ENCODE measurements at places on chromosomes 6 and 20.
A peak's percentile ranks its signal among the peaks of the same experiment; 100 is the strongest.

- DNase-seq, result no peak
Observed at GRCh38 chr6:69146385-69146784, 511.3 kb downstream of the ADGRB3 start.

- no peak for DNase-seq
Observed at GRCh38 chr20:56439771-56440291, 27.8 kb downstream of the CASS4 start.

- no peak for DNase-seq
Observed at GRCh38 chr6:6612308-6612707, 23.8 kb downstream of the LY86 start.

GRCh38 chr6:49849213-49849907 is 17.0 kb downstream of the CRISP1 start:
- DNase-seq, result no peak

DNA sequence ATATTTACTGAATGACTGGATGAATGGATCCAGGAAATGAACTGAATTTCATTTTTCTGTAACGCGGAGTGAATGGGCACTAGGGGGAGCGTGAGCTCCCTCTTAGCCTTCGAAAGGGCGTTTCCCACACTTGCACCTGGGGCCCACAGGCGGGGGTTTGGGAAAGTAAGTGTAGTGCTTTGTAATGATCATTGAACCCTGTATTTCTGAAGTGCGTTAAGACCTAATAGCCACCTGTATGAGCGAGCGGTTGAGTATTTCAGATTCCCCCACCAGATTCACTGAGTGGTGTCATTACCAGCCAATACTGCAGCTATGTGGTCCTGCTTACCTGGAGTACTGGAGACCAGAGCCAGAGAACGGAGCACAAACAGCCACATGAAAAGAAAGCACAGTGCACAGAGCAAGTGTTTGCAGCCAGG is 10.5 kb downstream of the SYTL3 start:
- no peak for DNase-seq

DNA sequence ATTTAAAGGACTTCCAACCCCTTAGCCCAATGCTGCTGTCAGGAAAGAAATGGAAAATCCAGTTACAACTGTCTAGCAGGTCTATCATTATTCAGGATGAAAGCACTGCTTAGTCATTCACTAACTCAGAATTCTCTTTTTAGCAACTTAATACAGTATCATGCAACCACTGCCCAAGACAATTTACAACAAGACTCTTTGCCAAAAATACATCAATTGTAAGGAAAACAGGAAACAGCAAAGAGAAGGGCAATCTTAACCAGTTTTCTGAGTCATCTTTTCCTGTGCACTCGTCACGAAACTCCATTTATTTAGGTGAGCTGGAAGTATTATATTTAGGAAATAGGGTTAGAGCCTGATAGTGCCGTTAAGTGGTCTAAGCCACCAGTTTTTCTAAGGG is 1197.7 kb upstream of the CITED2 start:
- no peak for DNase-seq

GRCh38 chr20:21623781-21624094 is 81.7 kb upstream of the PAX1 start:
- DNase-seq, result no peak

DNA sequence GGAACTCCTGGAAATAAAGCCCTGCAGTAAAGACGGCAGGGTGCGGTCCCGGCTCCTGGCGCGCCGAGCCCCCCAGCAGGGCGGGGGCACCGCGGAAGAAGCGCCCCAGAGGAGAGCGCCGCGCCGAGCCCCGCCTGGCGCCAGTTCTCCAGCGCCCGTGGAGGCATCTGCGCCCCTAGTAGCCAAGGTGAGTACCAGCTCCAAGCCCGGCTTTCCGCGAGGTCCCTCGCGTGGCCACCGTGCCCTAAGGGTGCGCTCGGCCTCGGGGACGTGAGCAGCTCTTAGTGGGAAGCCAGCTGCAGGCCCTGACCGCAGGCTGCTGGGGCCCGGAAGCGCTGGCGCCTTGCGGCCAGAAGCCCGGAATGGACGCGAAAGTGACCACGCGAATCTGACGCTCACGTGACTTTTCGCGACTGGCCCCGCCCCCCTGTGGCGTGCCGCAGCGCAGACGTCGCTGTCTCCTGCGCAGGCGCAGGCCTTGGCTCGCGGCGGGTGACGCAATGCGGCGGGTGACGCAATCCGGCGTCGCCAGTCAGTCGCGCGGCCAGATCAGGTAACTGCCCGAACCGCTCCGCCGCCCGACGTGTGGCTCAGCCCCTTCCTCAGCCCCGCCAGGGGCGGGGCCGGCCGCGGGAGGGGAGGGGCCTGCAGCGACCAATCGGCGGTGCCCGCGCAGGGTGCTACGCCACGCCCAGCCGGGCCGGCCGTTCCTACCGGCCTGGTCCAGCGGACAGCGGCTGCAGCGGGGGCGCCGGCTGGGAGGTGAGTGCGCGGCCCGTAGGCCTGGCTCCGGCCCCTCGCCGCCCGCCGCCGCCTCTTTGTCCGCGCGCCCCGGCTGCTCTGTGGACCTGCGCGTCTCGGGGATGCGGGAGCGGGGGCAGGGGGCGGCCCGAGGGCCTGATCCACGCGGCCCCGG is at the start of gene GZF1:
Gene GZF1, plus strand, starts transcription at position 707 of the 916 bp plus-strand sequence. CDS start 2,202 bp downstream, outside the sequence.
- peak; percentile 98 for DNase-seq

GRCh38 chr6:18600255-18600654 is 213.1 kb downstream of the RNF144B start:
- DNase-seq, result no peak

DNA sequence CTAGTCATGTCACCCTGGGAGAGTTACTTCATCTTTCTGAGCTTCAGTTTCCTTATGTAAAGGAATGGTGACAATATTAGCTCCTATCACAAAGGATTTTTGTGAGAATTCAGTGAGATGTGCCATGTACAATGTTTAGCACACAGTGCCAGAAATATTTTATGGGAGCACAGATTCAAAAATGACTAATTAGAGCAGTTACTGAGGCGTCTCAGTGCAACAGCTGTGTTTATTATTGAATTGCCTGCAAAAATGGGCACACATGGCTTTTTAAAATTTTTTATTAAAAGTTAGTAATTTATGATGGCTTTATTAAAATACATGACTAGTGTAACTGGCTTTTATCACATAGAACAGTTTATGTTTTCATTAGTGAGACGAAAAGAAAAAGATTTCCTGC is 134.3 kb upstream of the AHI1 start:
- no peak for DNase-seq

DNA sequence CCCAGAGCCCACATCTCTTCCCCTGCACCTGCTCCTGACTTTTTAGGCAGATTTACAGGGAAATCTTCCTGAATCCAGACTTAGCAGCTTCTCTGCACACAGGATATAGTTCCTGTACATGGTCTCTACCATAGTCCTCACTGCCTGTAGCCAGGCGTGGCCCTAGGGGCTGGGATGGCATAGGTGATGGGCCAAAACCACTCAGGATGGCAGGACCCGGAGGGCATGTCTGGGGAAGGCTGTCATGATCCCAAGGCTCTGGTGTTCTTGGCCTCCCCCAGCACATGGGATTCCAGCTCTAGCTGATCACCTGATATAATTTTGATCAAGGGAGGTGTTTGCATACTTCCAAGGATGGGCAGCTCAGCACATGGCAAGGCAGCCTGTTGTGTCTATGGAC is 58.0 kb downstream of the TOX2 start:
- no peak for DNase-seq

DNA sequence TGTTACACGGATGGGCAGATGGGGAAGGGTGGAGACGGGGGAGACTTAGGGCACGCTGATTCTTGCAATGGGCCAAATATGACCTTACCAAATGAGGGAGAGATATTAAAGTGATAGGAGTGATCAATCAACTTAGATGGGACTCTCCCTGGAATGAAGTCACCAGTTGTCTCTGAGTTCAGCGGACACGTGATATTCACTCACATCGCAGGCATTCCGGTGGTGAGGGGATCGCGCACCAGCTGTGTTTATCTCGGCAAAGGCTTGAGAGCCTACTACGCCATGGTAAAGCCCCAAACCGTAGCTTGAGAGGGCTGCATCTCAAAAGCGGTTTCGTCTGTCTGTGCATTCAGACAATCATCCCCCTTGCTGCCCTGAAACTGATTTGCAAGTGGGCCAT is 5.5 kb downstream of the BMP7 start:
- DNase-seq, result no peak

GRCh38 chr6:132698608-132699007 is 15.2 kb downstream of the VNN1 start:
- DNase-seq, result no peak

GRCh38 chr6:2756687-2757224 is 6.0 kb upstream of the MYLK4 start:
- DNase-seq, result no peak

- DNase-seq, result no peak
Observed at GRCh38 chr6:84546427-84546914, 217.9 kb downstream of the TBX18 start.

GRCh38 chr6:15337582-15337981 is 91.7 kb downstream of the JARID2 start:
- DNase-seq, result no peak

DNA sequence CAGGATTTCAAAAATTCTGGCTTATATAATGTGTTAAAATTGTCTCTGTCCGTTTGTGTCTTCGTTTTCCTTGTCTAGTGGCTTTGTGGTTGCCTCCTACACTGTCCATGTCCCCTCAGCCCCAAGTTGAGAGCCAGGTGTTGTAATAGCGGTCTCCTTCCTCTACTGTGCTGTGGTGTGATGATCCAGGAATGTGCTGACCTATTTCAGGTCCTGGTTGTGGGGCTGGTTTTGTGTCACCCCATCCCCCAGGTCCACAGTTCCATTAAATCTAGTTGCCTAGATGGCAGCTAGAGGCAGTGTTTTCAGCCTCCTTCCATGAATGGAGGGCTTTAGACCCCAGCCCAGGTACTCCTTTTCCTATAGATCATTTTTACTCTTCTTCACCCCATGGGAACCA is 128.7 kb downstream of the DNAH8 start:
- DNase-seq, result no peak

GRCh38 chr6:68880050-68880813 is 245.2 kb downstream of the ADGRB3 start:
- no peak for DNase-seq

- no peak for DNase-seq
Observed at GRCh38 chr6:118905851-118906250, 11.9 kb downstream of the ASF1A start.

- no peak for DNase-seq
Observed at GRCh38 chr6:45610832-45611231, 233.1 kb upstream of the SUPT3H start.

- no peak for DNase-seq
Observed at GRCh38 chr6:32154514-32155161, 697 bp downstream of the PPT2 start.

DNA sequence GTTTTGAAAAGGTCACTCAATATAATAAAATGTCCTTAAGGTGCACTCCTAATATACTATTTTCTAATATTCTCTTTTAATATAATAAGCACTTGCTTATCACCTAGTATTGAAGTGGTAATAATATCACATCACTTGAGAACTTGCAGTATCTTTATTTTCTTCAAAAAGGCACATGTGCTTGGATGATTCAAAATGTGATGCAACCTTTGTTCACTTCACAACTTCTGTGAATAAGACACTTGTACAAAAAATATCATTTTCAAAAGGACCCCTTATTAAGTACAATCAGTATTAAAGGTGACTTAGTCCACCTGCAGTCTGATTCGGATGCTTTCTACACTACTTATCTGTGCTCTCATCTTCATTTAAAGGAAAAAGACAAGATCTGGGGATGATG is 3.4 kb downstream of the PRELID3B start:
- no peak for DNase-seq

DNA sequence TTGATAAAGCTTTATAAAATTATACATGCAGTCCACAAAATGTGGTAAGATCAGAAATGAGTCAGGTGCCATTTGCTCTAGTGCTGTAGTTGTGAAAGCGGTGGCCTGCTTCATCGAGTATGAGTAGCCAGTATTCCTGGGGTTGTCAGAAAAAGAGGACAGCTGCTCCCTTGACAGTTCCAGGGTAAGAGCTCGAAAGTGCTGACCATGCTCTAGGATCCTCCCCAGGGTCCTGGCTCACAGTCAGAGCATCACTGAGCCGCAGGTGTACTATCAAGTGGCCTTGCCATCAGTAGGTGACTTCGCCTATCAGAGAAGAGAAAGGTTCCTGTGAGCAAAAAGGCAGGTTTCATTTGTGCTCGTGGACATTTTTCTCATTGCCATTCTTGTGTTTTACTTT is 3.6 kb downstream of the BTBD3 start:
- no peak for DNase-seq

DNA sequence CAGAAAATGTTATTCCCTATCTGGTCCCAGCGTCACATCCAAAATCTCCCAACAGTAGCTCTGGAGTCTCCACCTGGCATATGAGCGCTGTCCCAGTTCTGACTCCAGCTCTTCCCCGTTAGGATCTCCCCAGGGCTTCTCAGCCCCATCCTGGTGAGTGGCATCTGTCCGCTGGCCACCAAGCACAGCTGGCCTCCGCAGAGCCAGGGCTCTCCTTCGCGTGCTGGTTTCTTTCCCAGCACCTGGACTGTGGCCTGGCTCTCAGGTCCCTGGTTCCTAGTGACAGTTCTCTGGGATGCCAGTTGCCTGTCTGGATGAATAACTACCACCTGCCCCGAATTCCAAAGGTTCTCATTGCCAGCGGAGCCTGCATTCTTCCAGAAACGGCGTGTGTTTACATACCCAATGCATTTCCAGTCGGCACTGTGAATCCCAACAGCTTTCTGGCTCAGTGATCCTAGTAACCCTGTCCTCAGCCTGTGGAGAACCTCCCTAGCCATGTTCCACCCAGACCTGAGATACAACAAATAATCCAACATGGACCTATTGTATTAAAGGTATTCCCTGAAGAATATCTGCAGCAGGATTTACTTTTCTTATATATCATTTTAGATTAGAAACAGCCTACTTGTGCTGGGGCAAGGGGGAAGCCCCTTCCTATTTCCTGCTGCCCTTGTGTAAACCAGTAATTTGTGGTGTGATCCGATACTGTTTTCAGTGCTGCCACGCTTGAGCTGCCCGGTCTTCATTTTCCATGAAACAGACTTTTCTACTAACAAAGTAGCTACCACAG is 69.9 kb upstream of the PDE10A start:
- no peak for DNase-seq

GRCh38 chr20:5657190-5657875 is 92.9 kb upstream of the SHLD1 start:
- DNase-seq, result no peak

- no peak for DNase-seq
Observed at GRCh38 chr6:13992417-13993055, 67.8 kb downstream of the RNF182 start.

Data from C1 segment of cervical spinal cord (tissue), 14 donors.